G401 (cell line): ENCODE measurements at places on chromosomes 12 and 14. TPM values are rescaled to one million over a fixed set of nuclear protein-coding genes. Genes with fewer than 3 reads are reported as not detected.

The EPYC gene
- total RNA-seq, result not detected in 2 replicates

The MMP19 gene
- total RNA-seq, result 0.98 and 1.8 TPM in 2 replicates

The ZNF605 gene
- 5.7 and 7.1 TPM in 2 replicates for total RNA-seq

The P2RX2 gene
- total RNA-seq, result 0.17 and 0.43 TPM in 2 replicates

The MON2 gene
- total RNA-seq, result 19.3 and 58.2 TPM in 2 replicates
